ENCODE measurements at places on chromosomes 12 and 14.

DNA sequence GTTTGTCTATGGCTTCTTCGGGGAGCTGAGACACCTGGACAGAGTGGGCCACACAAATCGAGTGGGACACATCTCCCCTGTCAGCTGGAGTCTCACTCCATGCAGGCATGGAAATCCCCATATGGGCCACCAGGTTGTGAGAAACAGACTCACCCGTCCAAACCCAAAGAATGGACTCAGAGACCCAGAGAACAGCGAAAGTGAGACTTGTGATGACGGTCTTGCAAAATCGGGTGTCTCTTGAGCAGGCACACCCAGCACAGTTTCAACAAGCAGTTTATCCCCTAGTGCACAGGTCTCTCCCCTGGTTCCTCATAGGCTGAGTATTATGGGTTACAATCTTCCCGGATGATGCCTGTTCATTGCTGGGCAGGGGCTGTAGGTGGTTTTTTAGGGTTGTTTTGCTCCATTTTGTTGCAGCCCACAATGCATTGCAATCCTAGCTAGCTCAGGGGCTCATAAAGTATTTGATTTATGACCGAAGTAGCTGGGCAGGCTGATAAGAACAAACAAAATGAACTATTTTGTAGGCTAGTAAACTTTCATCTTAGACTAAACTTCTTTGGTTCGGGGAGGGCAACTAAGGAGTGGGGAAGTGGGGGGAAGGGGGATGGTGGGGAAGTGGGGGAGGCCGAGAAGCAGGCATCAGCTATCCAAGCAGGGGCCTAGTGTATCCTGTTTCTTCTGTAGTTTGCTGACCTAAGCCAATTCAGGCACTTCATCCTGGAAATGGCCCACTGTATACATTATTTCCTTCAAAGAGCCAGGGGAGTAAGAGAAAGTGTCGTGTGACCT lies 45.3 kb downstream of the IQSEC3 start:
- no peak for DNase-seq

DNA sequence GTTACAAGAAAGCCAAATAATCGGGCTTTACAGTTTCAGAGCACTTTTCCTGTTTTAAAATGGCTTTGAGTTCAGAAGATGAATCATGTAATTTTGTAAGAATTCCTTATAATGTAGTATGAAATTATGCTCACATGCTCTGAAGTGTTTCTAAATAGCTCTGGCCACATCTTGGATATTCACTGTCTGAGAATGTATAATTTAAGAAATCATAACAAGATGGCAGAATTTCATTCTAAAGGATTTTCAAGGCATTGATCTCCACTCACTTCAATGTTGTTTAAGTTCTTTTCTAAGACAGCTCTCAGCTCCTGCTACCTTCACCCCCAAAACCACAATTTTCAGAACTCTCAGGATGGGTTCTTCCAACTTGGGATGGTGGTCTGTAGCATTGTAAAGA lies 180.1 kb downstream of the DACT1 start:
- DNase-seq = no peak

DNA sequence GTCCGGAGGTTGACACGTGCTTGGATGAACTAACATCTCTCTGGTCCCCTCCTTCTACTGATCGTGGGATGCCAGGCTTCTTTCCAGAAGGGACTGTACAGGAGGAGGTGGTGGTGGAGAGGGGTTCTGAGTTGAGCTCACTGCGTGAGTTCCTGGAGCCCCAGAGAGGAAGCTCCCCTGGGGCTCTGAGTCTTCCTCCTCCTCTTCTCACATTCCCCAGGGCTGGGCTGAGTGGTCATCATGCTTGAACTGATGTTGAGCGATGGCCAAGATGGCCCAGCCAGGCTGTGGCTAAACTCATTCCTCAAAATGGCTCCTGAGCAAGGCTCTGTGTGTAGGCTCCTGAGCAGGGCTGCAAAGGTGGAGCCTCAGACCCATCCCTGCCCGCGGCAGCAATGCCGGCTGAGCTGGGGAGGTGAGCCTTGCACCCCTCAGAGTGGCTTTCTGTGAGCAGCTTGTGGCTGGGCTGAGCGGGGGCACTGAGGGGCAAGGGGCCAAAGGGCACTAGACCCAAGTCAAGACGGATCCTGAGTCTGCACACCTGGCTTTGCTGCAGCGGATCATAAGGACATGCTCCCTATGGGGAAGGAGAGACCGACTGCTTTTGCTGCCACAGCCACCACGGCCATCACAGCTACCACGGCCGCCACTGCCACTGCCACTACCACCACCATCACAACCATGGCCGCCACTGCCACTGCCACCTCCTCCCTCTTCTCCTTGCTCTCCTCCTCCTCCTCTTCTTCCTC lies 35.4 kb downstream of the MEG3 start:
- no peak for DNase-seq

- no peak for DNase-seq
Measured at GRCh38 chr12:5905757-5906156, 39.3 kb downstream of the ANO2 start.

DNA sequence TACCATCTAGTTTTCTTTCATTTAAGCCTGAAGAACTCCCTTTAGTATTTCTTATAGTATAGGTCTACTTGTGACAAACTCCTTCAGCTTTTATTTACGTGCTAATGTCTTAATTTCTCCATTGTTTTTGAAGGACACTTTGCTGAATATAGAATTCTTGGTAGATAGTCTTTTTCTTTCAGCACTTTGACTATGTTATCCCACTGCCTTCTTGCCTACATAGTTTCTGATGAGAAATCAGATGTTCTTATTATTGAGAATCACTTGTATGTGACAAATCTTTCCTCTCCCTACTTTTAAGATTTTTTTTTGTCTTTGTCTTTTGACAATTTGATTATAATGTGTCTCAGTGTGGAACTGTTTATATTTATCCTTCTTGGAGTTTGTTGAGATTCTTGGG lies 5.1 kb upstream of the MIS18BP1 start:
- no peak for DNase-seq

DNA sequence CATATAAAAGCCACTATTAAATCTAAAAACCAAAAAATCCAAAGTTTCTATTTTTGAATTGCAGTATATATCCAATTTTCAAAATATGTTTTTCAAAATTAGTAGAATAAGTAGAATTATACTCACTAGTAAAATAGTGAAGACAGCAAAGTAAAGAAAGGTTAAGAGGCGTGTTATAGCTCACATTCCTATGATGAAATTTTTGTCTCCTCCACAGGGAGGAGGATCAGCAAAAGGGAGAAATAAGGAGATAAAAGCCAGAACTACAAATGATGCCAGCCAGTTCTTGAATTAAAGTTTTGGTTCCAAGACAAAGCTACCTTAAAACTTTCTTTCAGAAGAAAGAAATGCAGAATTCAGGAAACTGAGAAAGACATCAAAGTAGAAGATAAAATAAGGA lies 50.0 kb downstream of the C2CD5 start:
- no peak for DNase-seq

DNA sequence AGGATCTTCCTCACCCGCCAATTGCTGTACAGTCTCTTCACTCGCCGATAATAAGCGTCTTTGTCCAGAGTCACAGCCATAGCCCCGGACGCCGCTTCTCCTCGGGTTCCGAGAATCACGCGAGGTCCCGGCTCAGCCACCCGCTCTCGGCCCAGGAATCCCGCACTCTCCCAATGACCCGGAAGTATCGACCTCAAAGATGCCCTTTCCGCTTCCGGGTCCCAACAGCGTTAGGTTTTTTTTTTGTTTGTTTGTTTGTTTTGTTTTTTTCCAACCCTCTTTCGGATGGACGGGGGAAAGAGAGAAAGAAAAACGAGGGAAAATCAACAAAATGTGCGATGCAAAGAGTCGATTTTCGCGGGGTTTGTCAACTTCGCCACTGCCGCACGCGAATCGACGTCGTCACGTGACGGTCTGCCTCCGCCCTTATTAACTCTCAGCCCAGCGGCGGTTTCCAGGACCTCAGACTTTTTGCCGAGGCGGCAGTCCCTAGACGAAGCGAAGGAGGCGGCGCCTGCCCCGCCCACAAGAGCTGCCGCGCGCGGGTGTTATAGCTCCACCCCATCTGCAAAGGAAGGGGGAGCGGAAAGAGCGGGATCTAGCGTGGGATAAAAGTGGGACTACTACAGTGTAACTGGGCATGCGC lies at the start of gene SUPT16H:
SUPT16H (minus strand) TSS at position 172 of the 646 bp plus-strand sequence; CDS start at position 80, 92 bp downstream.
- DNase-seq = peak; percentile 92

DNA sequence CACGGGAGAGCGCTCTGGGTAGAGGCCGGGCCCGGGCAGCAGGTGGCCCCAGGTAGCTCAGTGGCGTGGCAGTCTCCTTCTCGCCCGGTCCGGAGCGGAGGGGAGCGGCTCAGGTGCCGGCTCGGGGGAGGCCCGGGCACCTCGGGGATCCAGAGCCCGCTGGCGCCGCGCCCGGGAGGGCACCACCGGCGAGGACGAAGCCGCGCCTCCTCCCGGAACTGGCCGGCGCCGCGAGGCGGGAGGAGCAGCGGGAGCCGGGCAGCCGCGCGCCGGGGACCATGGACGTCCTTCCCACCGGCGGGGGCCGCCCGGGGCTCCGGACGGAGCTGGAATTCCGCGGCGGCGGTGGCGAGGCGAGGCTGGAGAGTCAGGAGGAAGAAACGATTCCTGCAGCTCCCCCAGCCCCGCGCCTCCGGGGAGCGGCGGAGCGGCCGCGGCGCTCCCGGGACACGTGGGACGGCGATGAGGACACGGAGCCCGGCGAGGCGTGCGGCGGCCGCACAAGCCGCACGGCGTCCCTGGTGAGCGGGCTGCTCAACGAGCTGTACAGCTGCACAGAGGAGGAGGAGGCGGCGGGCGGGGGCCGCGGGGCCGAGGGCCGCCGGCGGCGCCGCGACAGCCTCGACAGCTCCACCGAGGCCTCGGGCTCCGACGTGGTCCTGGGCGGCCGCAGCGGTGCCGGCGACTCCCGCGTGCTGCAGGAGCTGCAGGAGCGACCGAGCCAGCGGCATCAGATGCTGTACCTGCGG lies 21.5 kb upstream of the GNS start:
- DNase-seq = peak; percentile 73
